Hematopoietic multipotent progenitor cell treated with erythropoietin and hydrocortisone succinate and interleukin-3 and kit ligand, for 17 days (in vitro differentiated cells): ENCODE measurements at places on chromosomes 5 and 9.
A peak's percentile ranks its signal among the peaks of the same experiment; 100 is the strongest.

GRCh38 chr9:111891910-111892499, 4.6 kb upstream of the UGCG start:
- DNase-seq: peak; percentile 62

DNA sequence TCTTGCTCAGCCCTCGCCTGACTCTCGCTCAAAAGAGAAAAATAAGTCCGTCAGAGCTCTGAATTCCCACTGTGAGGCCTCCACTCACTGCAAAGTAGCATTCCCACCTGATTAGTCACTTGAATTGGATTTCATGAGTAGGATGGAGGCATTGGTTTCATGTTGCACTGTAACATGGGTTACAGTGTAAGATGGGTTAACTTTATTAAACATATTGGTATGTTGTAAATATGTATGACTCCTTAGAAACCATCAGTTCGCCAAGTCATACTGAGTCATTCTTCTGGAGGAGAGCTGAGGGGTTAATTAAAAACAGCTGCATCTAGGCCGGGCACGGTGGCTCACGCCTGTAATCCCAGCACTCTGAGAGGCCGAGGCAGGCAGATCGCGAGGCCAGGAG, 93.8 kb upstream of the BNC2 start:
- no peak for DNase-seq

DNA sequence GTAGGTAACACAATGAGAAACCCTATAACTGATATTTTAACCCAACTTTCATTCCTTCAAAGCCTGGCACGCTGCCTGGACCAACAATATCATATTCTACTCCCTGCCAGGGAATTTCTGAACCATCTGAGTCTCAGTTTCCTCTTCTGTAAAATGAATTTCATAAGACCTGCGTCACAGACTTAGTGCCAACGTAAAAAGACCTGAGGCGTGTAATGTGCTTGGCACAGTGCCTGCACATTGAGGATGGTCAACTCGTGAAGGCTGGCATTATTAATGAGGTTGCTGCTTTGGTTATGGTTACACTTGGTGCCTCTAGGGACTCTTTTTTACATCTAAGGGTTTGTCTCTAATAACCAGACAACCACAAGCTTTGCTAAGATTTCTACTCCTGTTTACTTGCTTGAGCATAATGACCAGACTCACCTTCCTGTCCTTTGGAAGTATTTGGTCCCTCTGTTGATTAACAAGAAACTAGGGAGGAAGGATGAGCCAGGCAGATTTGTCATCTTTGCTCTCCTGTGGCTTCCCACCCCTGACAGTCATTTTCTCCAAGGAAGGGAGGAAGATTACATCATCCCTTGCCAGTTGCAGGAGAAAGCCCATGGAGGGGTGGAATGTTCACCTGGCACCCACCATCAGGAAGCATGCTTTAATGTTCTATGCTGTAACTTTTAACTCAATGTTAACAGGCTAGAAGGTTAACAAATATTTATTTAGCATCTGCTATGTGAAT, 79.0 kb downstream of the PAPPA start:
- DNase-seq: no peak

- no peak for DNase-seq
Observed at GRCh38 chr5:6326776-6327175, 51.6 kb downstream of the MED10 start.

DNA sequence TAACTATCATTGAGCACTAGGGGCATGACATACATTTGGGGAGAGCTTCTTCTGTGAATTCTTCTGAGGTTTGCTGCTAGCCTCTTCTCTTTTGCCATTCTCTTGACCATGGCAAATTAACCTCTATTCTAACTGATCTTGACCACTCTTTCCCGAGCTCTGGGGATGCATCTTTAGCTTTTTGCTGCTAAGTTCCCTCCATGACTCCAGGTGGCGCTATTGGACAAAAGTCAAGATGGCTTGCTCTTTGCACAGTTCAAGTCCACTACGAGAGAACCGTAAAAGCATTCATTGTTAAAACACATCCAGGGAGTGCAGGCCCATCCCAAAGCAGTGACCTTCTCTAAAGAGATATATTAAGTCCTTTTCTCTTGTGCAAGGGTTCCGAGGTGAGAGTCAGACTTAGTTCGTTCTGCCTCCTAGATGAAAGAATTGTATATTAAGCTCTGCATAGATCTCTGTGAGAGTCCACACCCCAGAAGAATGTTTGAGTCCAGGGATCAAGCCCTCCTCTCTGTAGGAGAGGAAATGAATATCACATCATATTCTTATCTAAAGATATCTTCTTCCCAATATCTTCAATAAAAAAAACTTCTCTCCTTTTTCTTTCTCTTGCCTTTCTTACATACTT, 1152.9 kb upstream of the CDH6 start:
- DNase-seq: peak; percentile 12

DNA sequence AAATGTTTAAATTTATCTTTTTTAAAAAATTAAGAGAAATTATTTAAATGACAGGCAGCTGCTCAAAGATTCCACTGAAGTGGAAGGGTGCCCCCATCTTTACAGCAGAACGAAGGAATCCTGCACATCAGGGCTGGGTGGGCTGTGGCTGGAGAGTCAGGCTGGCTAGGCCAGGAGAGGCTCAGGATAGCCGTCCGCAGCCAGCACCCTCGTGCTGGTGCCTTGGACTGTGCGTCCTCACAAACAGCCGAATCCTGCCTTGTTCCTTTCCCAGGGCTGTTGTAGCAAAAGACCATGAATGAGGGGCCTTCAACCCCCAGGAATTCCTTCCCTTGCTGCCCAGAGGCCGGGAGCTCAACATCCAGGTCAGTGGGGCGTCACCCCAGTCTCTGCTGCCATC, 64.6 kb upstream of the FCN1 start:
- DNase-seq: no peak

DNA sequence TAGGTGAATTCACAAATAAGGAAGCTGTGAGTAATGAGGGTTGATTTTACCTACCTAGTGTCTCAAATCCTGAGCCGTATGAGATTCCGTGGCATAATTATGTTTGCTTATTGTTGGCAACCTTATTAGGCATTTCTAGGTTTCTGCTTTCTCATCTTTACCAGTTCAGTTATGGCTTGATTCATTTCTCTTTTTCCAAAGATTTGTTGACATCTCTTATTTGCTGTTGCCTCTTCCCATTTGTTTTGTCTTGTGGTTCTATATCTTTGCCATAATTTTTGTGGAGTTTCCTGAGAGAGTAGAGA, 470 bp downstream of the IL31RA start:
- DNase-seq: no peak

DNA sequence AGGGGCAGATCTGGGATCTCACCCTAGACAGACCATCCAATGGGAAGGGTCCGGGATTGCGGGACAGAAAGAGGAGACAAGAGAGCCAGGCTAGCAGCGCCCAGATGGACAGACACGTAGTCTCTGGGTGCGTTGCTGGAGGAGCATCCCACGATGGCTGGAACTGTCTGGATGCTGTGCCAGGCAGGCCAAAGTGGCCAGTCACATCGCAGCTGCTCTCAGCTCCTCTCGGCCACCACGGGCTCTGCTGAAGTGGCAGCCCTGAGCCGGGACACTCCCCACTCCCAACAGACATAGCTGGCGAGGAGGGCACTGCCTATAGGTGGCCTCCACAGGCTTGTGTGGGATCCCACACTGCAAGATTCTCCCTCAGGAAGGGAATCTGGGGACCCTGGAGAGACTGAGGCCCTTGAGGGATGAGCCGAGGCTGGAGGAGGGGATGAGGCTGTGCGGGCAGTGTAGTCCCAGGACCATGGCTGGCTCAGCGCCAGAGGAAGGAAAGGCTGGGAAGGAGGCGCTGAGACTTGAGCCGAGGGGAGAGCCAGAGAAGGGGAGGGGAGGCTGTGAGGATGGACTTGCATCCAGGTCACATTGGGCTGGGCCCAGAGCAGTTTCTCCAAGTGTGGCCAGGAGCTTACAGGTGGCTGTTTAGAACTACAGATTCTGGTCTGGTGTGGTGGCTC, 10.3 kb upstream of the WDR5 start:
- DNase-seq: no peak

DNA sequence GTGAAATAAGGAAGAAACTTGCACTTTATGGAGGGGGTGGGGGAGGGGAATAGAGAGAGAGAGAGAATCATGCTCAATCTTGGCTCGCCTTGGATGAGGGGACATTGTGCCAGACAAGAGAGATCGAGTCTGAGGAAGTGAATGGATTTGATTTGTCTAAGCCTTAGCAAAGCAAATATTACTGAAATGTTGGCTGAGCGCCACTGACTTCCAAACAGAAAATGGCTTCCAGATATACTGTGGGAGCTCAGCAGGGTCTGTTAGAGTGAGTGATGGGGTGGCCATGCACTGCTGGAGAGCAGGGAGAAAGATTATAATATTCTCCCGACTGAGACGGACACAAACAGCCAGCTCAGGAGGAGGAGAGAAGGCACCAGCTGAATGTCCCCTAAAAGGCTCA, 34.5 kb downstream of the BRINP1 start:
- no peak for DNase-seq

DNA sequence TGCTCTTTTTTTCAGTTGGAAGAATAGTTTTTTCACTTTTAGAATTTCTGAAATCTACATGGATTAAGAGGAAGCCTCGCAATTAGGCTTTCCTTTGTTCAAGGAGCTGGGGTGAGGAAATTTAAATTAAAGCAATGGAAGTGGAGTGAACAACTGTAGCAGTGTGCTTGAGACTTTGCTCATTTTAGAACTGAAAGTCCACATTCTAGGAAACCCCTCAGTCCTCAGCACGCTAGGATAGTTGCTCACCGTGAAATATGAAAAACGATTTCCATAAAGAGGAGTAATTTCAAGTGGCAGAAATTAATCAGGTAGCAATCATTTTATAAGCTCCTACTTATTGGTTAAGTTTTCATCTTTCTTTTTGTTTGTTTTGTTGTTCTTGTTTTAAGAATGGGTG, 243.0 kb upstream of the ITGA1 start:
- DNase-seq: no peak

GRCh38 chr5:177018341-177018740, 4.2 kb upstream of the ZNF346 start:
- DNase-seq: no peak
